ENCODE measurements at places on chromosomes 4 and X. TPM values are rescaled to one million over a fixed set of nuclear protein-coding genes. Genes with fewer than 3 reads are reported as not detected.

Gene DCX
- total RNA-seq = not detected

Gene OPRPN
- not detected for total RNA-seq

Gene PROM1
- 0.09 TPM for total RNA-seq

Gene CAPN6
- total RNA-seq = not detected

Gene RPS6KA6
- 5.7 TPM for total RNA-seq

Gene TCEAL7
- not detected for total RNA-seq

Gene KIAA1210
- total RNA-seq = not detected

Gene KLB
- total RNA-seq = 0.08 TPM

Gene PCDH10
- 0.13 TPM for total RNA-seq
